ENCODE measurements at places on chromosomes 2 and 18.

GRCh38 chr2:598058-598802, 79.0 kb downstream of the TMEM18 start:
- no peak for DNase-seq

DNA sequence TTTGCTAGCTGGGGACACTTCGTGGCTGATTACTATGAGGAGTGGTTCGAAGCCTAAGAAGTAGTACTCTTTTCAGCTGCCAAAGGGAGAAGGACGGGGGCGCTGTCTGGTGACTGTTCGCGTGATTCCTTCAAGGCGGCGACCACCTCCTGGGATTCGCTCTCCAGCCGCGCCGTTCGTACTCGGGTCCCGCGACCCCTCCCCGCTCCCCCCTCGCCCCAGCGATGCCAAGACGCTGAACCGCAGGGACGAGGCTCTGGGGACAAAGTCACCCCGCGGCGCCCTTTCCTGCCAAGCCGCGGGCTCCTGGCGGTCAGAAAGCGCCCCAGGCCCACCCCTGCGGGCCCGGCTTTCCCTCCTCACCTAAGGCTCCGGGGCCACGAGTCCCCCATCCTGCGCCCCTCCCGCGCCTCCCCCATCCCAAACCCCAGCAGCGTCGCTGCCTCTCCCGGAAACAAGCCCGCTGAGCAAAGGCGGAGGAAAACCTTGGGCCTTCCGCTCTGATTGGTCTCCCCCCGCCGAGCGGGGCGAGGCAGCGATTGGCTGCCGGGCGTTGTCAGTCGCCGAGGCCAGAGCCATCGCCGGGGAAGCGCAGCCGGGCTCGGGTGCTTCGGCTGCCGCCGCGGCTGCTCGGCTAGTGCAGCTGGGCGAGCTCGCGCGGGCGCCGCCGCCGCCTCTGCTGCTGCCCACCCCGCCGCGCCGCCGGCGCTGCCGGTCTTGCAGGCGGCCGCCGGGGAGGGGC, 404.3 kb downstream of the XIRP2 start:
- no peak for DNase-seq

- DNase-seq: no peak
These were observed 74.6 kb downstream of the KLF7 start for GRCh38 chr2:207091176-207091575.

- DNase-seq: no peak
These were observed 46.6 kb downstream of the CFAP221 start for GRCh38 chr2:119590873-119591272.

GRCh38 chr2:216151313-216152025, 42.3 kb downstream of the XRCC5 start:
- no peak for DNase-seq

GRCh38 chr18:11899063-11899462, 9.1 kb downstream of the MPPE1 start:
- DNase-seq: no peak

GRCh38 chr18:48848641-48849143, 102.1 kb downstream of the SMAD7 start:
- no peak for DNase-seq

DNA sequence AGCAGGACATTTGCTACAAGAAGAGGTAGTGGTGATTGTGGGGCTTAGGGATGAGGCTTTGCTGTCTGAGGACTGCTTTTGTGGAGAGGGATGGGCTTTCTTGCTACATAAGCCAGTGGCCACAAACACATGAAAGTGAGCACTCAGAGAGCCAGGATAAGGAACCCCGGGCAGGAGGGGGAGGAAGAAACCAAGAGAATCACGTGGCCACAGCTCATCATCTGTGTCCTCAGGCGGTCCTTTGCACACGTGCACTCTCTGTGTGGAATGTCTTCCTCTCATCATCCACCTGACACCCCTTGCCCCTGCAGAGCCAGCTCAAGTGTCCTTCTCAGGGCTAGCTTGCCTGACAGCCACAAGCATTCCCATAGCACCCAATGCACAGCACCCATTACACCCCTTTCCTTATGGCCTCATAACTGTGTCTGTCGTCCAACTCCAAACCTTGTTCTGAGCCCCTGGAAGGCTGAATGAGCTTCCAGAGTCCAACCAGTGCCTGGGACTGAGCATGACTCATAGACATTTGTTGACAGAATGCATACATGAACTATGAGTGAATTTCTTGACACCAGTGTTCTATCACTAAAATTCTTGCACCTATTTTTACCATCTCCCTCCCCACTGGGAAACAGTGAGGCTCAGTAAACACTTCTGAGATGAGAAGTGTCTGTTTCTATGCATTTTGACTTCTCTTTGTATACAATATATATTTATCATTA, 398.3 kb downstream of the ALK start:
- no peak for DNase-seq

DNA sequence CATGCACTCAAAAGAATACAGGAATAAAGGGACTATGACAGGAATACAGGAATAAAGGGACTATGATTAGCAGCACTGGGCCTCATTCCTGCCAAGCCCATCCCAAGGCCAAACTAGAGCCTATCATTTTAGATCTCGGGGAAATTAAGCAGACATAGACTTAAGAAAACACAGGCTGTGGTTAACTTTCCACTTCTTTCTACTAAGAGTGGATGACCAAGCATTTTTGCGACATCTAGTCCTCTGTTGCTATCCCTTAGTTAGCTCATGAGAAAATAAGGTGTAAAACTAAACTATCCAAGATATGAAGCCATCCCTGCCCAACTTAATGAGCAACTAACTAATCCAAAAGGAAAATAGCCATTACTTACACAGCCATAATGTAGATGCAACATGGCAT, 5.9 kb downstream of the LYPD1 start:
- no peak for DNase-seq

DNA sequence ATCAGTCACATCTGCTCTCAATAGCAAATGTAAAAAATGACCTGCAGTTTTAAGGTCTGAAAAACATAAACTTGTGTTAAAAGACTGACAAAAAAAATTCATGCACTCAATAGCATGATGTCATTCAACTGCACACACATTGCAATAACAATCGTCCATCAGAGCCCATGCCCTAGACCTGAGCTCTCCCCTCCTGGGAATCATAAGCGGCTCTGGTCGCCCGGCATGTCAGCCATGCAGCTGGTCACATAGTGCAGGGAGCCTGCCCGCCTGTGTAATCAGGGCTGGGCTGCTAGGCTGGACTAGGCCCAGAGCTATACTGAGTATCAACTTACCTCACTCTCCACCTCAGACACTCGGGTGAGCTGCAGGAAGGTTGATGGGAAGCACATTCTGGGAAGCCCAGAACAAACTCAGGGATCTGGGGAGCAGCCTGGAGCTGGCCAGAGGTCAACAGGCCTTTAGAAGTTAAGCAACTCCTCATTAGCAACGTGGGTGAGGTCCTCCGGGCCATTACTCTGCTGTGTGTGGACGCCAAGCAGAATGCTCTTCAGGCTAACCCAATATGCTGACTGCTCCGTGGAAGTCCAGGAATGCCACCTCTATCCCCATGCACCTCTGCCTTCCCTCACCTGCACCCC, 165.5 kb downstream of the TTC32 start:
- no peak for DNase-seq

DNA sequence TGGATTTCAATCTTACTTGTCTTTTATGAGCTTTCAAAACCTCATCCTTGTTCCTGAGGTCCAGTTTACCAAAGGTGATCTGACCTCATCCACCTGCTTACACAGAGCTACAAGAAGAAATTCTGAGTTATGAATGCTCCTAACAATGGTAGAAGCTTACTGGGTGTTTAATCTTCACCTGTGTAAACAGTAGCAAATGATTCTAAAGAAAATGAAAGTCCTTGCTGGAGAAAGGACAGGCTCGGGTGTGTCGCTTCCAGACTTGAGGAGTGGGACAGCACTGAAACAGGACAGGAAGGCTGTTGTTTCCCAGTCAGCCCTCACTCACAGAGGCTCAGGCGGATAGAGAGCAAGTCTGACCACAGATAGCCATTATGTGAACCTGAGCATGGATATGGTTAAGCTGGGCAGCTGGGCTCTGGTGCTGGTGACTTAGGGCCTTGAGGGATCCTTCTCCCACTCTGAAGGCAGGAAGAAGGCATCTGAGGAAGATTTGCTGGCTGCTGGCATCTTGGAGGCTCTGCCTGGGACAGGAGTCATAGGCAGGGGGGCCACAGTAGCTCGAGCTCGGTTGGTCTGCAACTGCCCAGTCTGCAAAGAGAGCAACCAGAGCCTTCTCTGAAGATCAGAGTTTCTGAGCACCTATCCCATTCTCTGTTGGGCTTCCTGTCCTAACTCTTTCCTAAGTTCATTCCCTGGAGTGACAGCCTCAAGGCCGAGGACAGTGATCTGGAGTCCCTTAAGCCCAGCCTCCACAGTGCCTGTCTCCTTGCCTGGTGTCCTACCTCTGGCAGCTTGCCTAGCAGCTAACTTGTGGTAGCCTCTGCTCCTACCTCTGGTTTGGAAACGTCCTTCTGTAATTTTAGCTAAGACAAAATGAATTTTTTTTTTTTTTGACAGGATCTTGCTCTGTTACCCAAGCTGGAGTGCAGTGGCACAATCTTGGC, 4.0 kb downstream of the DOK1 start:
- DNase-seq: no peak

DNA sequence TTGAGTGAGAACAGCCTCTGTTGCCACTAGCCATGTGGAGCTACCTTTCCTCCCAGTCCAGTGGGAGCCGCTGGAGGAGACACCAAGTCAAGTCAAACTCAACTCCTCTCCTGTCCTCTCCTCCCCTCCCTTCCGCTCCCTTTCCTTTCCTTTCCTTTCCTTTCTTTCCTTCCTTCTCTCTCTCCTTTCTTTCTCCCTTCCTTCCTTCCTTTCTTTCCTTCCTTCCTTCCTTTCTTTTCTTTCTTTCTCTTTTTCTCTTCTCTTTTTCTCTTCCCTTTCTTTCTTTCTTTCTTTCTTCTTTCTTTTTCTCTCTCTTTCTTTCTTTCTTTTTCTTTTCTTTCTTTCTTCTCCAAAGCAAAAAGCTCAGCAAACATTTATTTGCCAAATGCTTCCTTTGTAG, 44.5 kb downstream of the THNSL2 start:
- no peak for DNase-seq

DNA sequence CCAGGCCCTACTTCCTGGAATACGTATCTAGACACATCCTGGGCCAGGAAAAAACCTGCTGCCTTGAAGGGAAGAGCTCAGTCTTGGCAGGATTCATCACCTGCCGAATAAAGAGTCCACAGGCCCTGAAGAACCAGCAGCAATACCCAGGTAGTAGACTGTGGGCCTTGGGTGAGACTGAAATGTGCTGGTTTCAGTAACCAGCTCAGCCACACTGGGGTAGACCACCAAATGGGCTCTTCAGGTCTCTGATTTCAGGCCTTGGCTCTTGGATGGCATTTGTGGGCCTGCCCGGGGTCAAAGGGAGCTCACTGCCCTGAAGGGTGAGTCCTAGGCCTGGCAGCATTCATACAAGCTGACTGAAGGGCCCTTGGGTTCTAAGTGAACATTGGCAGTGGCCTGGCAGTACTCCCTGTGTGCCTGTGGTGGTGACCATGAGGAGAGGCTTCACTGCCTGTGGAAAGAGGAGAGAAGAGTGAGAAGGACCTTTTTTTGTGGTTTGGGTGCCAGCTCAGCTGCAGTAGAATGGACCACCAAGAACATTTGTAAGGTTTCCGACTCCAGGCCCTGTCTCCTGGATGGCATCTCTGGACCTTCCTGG, 175.1 kb downstream of the ANKRD30B start:
- no peak for DNase-seq

- DNase-seq: no peak
These were observed 2.0 kb downstream of the ESPNL start for GRCh38 chr2:238101891-238102841.

DNA sequence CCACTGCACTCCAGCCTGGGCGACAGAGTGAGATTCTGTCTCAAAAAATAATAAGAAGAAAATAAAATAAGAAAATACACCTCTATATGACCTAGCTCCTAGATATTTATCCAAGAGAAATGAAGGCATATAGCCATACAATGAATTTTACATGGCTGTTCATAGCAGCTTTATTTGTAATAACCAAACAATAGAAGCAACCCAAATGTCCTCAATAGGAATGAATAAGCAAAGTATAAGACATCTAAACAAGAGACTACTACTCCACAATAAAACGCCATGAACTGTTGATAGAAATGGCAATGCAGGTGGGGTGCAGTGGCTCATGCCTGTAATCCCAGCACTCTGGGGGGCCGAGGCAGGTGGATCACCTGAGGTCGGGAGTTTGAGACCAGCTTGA, 31.2 kb upstream of the MYCN start:
- no peak for DNase-seq

DNA sequence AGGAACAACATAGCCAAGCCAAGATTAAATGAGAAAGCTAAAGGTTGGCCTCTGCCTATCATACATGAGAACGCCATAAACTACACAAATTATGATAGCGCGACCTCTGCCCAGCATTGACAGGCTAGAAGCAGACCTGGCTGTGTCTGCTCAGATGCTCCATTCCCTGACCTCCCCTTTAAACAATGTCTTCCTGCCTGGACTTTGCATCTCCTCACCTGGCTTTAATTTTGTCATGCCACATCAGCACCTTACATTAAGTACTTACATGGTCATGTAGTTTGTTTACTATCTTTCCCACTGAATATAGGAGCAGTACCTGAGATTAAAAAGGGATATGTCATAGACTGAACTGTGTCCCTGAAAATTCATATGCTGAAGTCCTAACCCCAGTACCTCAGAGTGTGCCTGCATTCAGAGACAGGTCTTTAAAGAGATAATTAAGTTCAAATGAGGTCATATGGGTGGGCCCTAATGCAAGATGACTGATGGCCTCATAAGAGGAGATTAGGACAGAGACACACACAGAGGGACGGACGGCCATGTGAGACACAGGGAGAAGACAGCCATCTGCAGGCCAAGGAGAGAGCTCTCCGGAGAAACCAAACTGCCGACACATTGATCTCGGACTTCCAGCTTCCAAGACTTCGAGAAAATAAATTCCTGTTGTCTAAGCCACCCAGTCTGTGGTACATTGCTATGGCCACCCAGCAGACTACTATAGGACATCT, 103.7 kb downstream of the BIN1 start:
- DNase-seq: no peak

DNA sequence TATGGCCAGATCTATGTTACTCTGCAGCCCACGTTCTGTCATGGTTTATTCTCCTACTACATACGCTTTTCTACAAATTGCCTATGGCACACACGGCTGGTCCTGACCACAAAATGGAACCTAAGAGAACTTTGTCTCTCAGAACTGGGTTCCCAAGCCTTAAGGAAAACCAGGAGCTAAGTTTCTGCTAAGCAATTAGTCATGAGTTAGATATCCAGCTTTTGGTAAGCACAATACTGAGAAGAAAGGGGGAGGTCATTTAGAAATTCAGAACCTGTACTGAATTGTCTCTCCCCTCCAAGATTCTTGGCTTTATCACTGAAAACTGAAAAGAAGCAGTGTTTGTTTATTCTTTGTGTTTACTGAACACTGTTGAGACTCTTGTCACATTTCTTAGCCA, 283.5 kb upstream of the TANK start:
- DNase-seq: no peak

- no peak for DNase-seq
These were observed 42.8 kb downstream of the CCDC102B start for GRCh38 chr18:68840554-68841263.

DNA sequence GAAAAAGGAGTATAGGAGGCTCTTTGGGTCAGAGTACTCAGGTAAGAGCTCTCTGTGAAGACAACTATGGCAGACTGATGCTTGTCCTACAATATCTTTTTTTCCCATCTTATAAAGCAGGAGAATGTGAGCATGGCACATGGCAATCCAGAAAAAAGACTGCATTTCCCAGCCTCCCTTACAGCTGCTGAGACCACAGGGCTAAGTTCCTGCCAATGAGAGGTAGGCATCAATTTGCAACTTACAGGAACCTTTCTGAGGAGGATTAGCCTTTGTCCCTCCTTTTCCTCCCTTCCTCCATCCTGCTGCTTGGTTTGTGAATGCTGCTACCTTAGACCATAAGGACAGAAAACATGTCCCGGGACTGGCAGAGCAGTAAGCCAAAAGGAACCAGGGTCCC, 37.8 kb upstream of the ST8SIA5 start:
- DNase-seq: no peak

Measured in activated T-cell treated with anti-CD3 and anti-CD28 coated beads for 4 hours (primary cell).